ENCODE measurements at places on chromosomes 12 and 14.

- peak; percentile 59 for DNase-seq
These were observed 45.9 kb upstream of the IFNG-AS1 start for GRCh38 chr12:67943141-67943892.

- no peak for DNase-seq
These were observed 183.9 kb downstream of the ALG10 start for GRCh38 chr12:34206061-34206785.

DNA sequence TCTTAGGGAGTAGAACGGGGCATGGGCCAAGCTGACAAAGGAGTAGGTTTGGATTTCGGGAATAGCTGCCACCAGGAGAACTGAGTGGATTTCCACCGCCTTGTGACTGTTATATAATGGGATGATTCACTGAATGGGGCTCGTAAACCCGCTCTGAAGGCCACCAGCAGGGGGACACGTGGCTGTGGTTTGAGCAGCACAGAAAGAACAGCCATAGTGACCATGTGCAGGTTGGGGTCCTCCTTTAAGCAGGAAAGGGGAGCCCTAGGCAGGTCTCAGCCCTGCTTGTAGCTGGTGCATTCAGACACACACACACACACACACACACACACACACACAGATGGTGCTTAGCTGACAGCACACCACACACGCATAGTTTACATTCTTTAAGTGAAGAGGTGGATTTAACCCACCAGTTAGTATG lies 8.6 kb upstream of the ASB2 start:
- DNase-seq = peak; percentile 46

DNA sequence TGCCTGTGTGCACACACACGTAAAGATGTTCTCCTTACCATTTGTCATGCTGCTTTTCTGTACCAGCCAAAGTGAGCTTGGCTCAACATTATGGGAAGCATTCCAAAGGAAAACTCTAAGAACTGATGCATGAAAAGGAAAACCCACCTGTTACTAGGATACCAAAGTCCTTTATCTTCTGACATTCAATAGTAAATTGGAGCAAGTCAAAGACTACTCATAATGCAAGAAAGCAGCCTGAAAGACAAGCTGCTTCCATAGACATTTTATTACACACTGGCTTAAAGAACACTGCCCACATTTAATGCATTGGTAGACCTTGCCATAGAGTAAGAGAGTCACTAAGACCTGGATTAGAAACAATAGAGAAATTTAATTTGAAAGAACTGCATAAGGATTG lies 159.0 kb downstream of the LRIG3 start:
- no peak for DNase-seq

- no peak for DNase-seq
These were observed 34.4 kb upstream of the CCNT1 start for GRCh38 chr12:48750769-48751356.

GRCh38 chr14:37596790-37597472 lies 1.5 kb downstream of the TTC6 start:
- DNase-seq = no peak

- DNase-seq = no peak
These were observed 454.4 kb downstream of the FUT8 start for GRCh38 chr14:65866886-65867285.

GRCh38 chr12:6253278-6253677 lies 53.1 kb downstream of the CD9 start:
- DNase-seq = no peak

GRCh38 chr14:53651096-53651740 lies 305.4 kb downstream of the BMP4 start:
- DNase-seq = no peak

Data from nephron progenitor cell (in vitro differentiated cells).